ENCODE measurements at places on chromosomes 11 and 22.
A peak's percentile ranks its signal among the peaks of the same experiment; 100 is the strongest.

GRCh38 chr11:36027731-36028130 is 83.9 kb downstream of the LDLRAD3 start:
- no peak for DNase-seq

DNA sequence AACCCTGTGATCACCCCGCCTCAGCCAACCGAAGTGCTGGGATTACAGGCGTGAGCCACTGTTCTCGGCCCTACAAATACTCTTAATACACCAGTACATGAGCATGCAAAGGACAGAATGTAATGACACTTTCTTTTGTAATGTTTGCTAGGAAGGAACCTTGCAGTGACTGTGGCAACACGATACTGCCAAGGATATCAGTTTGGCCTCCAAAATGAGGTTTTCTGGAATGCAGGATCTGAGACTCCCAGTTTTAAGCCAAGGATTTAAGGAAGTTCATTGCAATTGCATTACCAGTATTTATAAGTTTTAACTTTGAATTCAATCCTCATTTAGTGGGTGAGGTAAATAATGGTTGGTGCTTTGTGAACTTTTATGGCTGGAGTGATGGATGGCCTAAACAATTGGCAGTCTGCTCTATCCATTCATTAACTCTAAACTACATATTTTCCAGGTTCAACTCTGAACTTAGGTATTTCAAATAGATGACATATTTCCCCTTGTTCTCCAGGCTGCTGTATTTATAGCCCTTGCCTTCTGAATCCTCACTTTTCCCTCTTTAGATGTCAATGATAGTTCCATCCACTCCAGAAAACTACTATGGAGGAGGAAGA is 330.3 kb downstream of the C11orf87 start:
- DNase-seq, result no peak

DNA sequence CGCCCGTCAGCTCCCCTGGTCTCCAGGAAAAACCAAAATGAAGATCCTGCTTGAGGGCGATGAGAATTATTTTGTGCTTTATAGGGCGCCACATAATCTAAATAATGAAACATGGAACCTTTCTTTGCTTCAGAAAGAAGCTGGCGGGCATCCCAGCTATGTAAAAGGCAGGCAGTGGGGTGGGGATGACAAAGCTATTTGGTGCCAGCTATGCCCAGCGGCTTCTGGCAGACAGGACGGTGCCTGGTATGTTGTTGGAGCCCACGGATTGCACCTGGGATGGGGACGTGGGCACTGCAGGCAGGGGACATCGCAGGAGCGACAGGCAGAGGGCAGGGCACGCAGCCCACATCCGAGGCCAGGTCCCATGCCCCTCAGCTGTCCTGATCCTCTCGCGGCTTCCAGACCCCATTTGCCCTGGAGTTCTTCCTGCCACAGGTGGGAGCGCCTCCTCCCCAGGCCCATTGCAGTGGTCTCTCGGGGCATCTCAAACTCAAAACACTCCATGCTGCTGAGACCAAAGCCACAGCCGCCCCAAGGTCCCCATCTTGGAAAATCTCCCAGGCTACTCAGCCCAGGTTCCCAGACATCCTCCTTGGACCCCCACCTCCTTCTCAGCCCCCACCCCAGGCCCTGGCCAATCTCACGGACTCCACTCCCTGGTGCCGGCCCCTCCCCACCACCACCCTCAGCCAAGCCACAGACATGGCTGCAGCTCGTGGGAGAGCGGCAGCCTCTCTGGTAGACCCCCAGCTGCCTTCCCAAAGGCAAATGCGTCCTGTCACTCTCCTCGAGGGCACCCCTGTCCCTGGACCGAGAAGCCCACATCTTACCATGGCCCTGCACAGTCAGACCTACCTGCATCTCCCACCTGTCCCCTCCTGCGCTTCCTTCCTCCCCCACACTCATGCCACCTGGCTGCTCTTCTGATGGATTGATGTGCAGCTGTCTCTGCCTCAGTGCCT is 45.7 kb downstream of the SHISAL1 start:
- DNase-seq, result no peak

GRCh38 chr11:112280268-112281126 is 19.8 kb upstream of the PLET1 start:
- DNase-seq, result peak; percentile 83

DNA sequence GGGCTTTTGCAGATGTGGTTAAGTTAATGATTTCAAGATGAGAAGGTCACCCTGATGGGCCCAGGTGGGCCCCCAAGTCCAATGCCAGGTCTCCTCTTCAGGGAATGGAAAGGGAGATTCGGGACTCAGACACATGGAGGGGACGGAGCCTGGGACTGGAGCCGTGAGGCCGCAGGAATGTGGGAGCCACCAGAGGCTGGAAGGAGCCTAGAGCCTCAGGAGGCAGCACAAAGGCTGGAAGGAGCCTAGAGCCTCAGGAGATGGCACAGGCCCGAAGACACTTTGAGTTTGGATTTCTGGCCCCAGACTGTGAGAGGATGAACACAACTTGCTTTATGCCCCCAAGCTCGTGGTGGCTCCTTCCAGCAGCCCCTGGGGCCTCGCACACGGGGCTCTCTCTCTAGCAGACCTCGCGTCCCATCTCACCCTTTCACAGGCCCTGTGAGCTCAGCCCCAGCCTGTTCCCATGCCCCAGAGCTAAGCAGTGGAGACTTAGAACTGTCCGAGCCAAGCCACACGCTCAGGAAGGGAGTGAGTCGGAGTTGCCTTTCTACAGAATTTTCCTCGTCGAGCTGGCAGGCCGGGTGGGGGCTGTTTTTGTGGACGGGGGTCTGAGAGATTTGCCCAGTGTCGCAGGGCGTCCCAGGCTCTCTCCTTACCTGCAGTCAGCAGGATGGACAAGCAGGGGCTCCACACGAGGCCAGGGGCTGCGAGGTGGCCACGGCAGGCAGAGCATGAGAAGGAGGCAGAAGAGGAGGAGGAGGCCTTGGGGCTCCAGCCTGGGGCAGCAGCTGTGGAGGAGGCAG is 937.6 kb downstream of the BRD1 start:
- no peak for DNase-seq

- DNase-seq, result no peak
Measured at GRCh38 chr11:75214411-75214821, 26.2 kb upstream of the TPBGL start.

All from NCI-H774 (cell line).